ENCODE measurements at places on chromosomes 12 and 14.

- no peak for DNase-seq
These were observed 96.1 kb downstream of the APAF1 start for GRCh38 chr12:98741196-98741555.

DNA sequence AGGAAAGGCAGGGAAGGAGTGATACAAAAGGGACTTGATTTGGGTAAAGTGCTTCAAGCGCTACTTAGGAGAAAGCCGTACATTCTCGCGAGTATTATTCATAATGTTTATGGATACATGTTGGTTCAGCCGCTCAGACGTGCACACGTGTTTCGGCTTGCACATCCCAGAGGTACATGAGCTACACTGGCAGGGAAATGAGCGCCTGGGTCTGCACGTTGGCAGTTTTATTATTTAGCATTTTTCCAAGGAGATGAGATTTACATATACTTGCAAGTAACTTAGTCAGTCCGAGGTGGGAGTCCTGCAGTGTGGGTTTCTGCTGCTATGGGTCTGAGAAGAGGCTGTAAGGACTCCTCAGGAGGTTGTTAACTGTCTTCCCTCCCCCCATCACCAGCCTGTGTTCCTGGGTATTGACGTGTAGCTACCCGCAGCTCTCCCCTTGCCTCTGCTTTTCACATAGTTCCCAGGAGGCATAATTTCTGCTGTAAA lies 1.5 kb downstream of the PRKCH start:
- DNase-seq, result no peak

DNA sequence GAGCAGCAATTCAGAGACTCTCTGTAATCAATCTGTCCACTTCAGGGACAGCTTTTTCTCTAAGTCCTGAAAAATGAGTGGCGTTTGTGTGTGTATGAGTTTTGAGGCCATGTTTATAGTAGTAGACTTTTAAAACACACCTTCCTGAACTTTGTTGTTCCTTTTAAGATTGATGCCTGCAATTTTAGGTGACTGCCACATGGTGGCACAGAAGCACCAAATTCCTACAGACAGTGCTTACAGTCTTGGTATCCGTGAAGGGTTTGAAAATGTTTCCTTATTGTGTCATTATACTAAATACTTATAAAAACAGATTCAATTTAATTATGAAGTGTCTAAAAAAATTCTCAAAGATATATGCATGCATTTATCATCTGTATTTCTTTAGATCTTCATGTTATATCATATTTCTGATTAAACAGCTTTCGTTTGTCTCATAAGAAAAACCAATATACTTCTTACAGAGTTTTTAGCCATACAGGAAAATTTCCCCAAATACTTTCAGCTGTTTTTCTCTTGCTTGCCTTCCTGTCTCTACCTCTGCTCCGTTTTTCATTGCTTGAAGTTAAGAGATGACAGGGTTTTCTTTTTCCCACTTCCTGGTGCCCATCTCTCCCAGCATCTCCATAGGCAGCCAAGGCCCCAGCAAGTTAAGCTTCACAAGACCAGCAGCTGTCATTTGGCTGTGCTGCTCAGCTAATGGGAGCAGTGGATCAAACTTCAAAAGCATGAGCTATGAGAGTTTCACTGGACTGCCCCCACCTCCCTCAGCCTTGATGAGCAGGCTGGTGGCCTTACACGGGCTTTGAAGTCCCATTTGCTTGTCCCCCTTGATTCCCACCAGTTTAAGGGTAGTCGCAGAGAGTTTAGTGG lies 259.6 kb downstream of the AKAP6 start:
- no peak for DNase-seq

- no peak for DNase-seq
These were observed 2.6 kb upstream of the OSBPL8 start for GRCh38 chr12:76562130-76562529.

GRCh38 chr12:48968467-48968866 lies 3.1 kb downstream of the WNT10B start:
- no peak for DNase-seq

- DNase-seq, result no peak
These were observed 592.9 kb upstream of the FLRT2 start for GRCh38 chr14:84937016-84937415.

DNA sequence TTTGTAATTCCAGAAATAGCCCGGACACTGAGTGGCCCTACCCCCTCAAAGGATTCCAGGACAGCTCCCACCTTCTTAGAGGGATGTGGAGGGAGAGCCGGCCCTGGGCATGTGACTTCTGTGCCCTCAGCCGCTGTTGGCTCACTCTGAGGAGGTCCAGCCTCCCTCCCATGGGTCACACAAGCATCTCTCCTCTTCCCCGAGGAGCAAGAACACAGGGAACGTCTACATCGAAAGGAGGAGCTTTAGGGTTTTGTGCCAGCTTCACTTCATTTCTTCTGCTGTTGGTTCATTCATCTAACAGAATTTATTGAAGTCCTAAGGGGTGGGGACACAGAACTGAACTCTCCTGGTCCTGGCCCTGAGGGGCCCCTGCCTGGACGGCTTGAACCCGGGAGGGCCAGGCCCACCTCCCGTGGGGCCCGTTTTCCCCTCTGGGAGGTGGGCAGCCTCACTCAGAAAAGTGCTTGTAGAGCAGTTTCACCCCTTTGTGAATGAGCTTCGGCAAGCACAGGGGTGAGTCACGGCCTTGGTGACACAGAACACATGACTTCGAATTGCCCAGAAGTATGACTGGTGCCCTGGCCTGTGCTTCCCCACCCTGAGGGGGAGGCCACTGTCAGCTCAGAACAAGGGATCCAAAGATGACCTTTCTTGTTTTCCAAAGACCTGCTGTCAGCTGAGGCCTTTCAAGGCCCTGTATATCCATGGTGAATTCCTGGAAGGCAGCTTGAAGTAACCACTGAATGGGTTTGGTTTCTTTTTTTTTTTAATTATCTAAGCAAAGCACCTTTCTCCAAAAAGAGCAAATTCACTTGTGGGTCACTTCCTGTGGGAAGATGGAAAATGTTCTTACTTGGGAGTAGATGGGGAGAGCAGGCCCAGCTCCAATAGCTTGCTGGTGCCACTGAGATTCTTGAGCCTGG lies 39.2 kb downstream of the NFKBIA start:
- peak; percentile 91 for DNase-seq

DNA sequence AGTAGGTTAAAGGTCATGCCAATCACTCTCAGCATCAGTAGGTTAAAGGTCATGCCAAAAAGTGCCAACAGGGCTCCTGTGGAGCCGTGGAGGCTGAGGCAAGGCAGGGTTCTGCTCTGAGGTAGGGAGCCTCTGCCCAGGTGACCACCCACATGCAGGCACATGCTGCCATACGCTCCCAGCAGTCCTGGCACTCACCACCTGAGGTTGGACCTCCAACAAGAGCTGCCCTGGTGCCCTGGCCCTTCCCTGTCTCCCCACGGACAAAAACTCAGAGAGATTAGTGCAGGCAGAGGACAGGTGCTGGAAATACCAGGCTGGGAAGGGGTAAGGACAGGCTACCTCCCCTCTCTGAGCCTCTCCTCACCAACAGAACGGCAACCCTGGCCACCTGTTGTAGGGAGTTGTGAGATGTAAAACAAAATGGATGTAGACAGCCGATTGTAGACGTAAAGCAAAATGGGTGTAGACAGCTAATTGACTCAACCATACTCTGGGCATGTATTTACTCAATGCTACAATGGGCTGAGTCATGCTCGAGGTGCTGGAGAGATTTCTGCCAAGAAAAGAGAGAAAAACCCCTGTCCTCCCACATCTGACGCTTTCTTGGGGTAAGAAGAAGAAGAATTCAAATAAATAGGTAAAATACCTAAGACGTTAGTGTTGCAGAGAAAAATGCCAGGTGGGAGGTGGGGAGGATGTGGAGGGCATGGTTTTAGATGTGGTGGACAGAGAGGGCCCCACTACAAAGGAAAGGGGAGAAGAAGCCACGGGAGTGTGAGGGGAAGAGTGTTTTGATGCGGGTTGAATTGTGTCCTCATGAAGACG lies 32.4 kb downstream of the LTBP2 start:
- DNase-seq, result no peak

GRCh38 chr14:65462411-65462810 lies 49.9 kb downstream of the FUT8 start:
- no peak for DNase-seq

DNA sequence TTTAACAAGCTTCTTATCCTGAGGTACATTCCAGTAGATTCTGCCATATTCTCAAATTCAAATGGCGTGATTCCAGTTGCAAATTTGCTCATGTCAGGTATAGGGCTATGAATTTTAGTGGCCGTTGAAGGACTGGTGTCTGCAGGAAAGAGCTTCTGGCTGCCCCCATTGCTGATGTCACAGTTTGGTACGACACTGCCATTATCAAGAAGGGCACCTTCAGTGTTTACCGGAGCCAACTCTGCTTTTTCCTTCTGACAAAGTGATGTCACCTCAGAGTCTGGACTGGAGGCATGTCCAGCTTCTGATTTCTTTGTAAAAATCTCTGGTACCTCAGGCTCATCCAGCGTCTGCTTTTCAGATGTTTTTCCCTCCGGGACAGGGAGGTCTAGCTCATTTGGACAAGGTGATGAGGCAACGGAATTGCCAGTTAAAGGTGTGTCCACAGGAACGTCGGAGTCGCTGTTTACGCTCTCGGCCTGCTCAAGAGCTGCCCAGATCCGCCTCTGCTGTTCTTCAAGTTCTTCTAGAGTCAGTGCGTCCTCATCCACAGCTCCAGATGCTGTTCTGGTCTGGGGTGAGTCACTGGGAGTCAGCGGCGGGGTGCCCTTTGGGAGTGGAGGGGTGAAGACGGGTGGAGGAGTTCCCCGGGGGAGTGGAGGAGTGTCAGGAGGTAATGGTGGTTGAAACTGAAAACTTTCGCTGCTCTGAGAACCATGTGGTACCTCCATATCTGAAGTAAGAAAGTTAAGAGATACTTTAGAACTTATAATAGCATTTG lies 27.0 kb downstream of the ZCCHC8 start:
- no peak for DNase-seq

DNA sequence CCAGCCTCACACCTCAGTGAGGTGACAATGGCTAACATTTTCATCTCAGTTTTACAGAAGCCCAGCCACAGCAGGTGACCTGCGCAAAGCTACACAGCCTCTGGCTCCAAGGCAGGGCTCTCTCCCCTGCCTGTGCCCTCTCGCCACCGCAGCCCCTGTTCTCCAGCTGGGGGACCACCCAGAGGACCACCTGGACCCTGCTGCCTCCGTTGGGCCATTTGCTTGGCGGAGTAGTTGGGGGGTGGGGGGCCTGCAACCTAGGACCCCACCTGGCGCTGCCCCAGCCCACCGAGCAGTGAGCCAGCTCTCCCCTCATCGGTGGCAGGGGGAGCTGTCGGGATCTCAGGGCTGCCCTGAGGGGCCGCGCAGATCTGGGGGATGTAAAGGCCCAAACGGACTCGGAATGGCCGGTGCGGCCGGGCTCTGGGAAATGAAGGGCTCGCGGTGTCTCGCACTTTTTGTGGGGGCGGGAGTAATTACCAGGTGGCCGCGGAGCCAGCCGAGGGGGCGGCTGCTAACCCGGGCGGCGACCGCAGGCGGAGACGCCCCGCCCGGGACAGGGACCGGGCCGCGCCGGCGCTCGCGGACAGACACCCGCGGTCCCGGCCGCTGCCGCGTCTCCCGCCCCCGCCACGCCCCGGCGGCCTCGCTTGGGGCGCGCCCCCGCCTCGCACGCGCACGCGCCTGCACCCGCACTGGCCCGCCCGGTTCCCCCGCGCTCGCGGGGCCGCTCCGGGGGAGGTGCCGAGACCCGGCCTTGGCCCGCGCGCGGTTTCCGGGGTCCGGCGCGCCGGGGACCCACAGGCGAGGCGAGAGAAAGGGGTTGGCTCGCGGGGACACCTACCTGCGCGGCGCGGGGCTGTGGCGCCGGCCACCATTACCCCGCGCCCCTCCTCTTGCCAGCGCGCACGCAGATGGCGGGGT lies 8.6 kb upstream of the GPR68 start:
- no peak for DNase-seq

GRCh38 chr14:99575043-99576023 lies 28.7 kb downstream of the CCDC85C start:
- no peak for DNase-seq

DNA sequence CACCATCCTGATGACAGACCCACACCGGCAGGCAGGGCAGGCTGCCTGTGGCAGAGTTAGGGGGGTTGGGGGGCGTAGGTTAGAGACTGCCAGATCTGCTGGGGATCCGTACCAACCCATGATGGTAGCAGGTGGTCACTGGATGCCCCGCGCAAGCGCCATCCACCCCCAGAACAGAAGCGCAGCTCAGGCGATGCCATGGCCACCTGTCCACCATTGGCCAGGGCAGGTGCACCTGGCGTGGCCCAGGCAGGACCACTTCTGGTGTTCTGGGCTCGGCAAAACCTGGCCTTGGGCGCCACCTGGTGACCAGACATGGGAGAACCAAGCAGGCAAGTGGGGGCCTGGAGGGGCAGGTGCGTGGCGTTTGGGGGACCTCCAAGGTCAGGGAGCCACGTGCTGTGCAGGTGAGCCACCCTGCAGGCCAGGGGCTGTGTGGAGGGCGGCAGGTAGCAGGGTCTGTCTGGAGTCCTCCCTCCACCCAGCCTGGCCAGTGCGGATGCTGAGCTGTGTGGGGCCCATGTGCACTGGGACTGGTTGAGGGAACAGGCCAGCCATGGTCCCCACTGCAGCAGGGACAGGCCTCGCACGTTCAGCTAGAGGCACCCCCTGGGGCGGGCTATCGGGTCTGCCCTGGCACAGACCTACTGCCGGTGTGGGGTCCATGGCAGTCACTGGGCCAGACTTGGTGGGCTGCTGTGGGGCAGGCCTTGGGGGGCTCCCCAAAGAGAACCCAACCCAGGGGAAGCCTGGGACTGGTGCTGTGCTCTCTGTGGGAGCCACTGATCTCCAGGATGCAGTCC lies 15.6 kb downstream of the BAG5 start:
- peak; percentile 37 for DNase-seq

- DNase-seq, result no peak
These were observed 7.8 kb downstream of the ZDHHC22 start for GRCh38 chr14:77133720-77134338.

- no peak for DNase-seq
These were observed 88.0 kb upstream of the VASH1 start for GRCh38 chr14:76673261-76673660.

GRCh38 chr12:120121766-120122293 lies 5.3 kb upstream of the RAB35 start:
- no peak for DNase-seq
